ENCODE measurements at places on chromosomes 3 and 15. TPM values are rescaled to one million over a fixed set of nuclear protein-coding genes. Genes with fewer than 3 reads are reported as not detected.
A peak's percentile ranks its signal among the peaks of the same experiment; 100 is the strongest.

DNA sequence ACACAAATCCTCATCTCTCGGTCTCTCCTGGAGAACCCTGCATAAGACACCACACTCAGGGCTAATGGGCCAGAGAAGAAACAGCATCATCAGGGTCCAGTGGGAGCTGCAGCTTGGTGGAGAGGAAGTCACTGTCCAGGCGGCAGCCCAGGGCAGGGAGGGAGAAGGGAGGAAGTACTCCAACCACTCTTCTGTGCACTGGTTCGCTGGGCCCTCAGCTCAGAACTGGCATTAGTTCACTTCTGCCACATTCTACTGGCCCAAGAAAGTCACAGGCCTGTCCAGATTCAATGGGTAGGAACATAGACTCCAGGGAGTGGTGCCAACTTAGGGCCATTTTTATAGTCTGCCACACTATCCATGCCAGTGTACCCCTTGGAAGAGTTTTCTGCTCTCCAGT is 169.0 kb downstream of the ABHD5 start:
- DNase-seq, result no peak

GRCh38 chr15:77821188-77821958 is 188.7 kb upstream of the LINGO1 start:
- peak; percentile 67 for DNase-seq

Gene TMEM207
- 17.8 TPM for polyA plus RNA-seq

DNA sequence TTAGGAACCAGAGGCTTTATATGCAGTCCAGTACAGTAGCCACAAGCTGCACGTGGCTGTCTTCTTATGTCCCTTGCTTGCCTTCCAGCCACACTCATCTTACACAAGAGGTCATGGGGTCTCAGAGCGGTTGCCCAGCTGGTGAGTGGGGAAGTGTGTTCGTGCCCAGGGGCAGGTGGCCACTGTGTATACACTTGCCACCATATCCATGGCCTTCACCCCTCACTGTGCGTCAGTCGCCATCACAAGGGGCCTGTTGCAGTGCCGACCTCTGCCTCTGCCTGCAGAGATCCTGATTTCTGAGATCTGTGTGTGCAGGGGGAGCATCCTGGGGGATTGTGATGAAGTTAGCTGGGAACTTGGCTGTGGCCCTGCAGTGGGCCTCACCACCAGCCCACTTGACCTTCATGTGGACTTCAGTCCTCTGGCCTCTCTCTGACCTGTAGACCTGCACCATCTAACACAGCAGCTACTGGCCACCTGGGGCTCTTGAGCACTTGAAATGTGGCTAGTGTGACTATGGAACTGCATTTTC is 43.1 kb upstream of the SACM1L start:
- DNase-seq, result no peak

Gene ISLR2
- polyA plus RNA-seq, result 0.88 TPM

DNA sequence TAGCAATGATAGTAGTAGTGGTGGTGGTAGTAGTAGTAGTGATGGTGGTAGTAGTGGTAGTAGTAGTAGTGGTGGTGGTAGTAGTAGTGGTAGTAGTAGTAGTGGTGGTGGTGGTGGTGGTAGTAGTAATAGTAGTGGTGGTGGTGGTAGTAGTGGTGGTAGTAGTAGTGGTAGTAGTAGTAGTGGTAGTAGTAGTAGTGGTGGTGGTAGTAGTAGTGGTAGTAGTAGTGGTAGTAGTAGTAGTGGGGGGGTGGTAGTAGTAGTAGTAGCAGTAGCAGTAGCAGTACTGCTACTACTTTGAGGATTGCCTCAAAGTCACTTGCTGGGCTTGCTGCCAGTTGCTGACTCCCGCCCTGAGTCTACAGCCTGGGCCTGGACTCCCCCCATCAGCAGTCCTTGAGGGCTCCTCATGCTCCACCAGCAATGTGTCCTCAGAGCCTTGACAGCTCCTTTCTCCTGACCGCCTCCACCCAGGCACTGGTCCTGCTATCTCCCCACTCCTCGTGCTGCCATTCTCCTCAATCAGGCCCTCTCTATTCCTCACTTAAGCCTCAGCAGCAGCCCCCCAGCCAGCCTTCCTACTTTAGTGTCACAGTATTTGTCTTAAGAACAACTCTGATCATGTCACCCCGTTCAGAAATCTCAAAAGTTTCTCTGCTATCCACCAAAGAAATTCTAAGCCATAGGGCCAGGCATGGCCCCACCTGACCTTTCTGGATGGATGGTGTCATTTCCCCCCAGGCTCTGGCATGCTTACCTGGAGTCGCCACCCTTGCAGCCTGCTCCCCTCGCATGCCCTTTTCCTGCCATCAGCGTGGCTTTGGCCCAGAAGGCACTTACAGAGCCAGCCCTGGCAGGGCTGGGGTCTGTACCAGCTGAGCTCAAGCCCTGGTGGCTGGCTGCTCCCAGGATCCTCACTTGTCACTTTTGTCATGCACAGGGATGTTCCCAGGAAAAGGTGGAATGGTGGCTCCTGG is 45.6 kb downstream of the DLEC1 start:
- DNase-seq, result no peak

Gene ADGRG7
- 0.04 TPM for polyA plus RNA-seq

DNA sequence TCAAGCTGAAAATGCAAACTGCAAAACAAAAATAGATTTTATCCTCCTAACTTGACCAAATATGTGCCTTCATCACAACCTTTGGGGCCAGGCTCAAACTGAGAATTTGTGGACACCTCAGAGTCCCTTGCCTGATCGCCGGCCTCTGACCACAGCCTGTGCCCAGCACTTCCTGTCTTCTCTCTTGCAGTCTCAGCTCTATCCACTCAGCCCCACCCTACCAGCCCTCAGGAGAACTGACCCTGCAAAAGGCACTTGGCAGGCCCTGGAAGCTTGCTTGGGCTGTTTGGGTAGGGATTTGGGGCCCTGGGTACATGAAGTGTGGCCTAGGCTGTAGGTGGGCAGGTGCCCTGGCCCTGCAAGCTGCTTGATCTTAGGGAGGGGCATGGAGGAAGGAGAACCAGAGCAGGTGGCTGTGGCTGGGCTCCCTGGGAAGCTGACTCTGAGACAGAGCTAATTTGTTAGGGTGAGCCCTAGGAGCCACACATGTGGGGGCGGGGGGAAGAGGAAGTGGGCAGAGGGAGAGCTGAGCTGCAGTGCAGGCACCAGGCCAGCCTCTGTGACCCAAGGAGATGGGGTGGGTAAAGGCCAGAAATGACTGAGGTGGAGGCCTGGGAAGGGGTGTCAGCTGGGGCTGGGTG is 8.6 kb downstream of the CLEC3B start:
- no peak for DNase-seq

DNA sequence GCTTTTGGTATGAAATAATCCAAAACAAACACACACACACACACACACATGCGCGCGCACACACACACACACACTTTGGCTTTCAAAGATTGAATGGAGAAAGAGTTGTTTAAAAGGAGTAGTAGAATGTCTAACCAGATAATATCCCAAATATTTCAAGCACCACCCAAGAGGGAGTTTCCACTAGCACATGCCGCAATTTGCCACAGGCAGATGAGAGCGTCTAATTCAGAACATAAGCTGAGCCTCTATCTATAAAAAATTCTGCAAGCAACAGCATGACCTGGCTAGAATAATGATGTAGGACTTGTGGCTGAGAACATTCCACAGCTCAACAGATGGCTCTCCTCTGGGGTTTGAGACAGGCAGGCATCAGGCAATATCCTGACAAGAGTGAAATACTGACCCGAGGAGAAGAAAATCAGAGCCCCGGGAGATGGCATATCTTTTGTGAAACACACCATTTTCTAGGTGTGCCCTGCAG is 302.5 kb upstream of the GADL1 start:
- no peak for DNase-seq

- DNase-seq, result no peak
Observed at GRCh38 chr15:53360881-53361280, 398.6 kb downstream of the WDR72 start.

DNA sequence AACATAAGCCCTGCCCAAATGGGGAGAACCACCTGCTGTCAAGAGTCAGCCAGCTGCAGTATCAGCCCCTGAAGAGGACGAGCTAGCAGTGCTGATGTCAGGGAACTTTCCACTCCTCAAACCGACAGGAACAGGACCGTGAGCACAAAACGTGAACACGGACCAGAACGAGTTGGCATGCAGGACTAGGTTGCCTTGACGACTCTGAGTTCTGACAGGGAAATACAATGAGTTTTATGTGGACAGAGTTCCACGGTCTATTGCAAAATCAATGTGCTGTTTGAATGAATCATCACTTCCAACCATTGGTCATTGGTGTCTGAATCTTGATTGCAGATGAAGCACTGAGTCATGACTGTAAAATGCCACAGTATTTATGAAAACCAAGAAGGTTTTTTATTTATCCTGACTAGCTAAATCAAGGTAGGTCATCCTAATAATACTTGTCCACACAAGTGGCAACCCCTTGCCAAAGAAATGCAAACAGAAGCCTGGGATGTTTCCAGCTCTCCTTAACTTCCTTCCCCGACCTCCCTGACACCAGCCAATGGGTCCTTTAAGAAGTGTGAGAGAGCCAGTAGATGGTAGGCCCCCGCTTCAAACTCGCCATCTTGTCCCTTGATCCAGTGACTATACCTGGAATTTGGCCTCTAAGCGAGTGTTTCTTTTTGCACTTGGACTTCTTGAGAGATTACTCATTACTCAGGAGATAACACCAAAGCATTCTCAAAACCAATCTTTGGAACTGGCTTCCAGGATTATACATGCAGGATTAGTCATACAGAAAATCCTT is 119.6 kb downstream of the ASB7 start:
- DNase-seq, result no peak

DNA sequence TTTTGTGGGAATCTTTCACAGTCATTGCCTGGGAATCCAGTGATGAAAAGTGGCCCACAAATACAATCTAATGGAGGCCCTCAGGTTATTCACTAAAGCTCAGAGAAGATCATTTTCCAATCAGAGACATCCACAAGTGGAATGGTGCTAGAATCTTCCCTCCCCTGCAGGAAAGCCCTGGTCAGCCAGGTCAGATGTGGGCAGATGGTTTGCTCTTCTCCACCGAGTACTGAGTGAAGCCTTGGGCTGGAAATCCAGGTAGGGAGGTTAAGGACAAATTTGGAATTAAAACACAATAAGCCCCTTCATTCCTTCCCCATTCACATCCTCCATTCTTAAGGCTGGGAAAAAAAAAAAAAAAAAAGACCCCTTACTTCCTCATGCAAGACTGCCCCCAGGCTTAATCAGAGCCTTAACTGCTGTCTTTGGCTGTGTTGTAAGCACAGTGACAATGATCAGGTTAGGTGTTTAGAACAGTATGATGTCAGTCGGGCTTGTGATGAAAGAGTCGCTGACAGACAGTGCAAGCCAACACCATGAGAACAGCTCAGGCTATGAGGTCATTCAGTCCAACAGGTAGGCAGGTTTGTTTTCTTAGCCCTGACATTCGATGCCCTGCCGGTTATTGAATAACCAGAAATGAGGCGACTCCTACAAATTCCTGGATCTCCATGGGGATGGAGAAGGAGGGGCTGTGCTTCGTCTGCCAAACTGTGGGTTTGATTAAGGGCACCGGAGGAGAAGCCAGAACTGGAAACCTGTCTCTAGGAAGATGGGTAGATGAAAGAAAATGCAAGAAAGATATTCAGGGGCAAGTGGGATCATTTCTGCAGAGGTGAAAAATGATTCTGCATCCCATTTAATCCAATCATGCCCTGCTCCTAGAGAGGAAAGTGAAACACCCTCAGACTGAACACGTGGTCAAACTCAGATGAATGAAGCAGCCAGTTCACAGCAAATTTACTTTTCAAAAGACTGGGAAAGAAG is 23.5 kb upstream of the HES1 start:
- DNase-seq, result peak; percentile 96

GRCh38 chr15:65583701-65584100 is 27.2 kb downstream of the INTS14 start:
- DNase-seq, result peak; percentile 53
